RPMI7951 (cell line): ENCODE measurements at places on chromosomes 3 and 15. TPM values are rescaled to one million over a fixed set of nuclear protein-coding genes. Genes with fewer than 3 reads are reported as not detected.
A peak's percentile ranks its signal among the peaks of the same experiment; 100 is the strongest.

Gene TUSC7
- not detected in 2 replicates for total RNA-seq

Gene GOLGA8F
- total RNA-seq, result not detected in 2 replicates

Gene CDC25A
- total RNA-seq, result 13.5 and 16.9 TPM in 2 replicates

Gene MYO5C
- total RNA-seq, result 1.2 and 1.3 TPM in 2 replicates

Gene CFAP92
- 0.36 TPM in 1 of 2 replicates, not detected in the other for total RNA-seq

Gene ECE2
- not detected in 2 replicates for total RNA-seq

Gene KBTBD12
- not detected in 2 replicates for total RNA-seq

Gene HRG
- total RNA-seq, result not detected in 2 replicates

- DNase-seq, result no peak
These were observed 12.1 kb downstream of the PLXND1 start for GRCh38 chr3:129594409-129594808.

DNA sequence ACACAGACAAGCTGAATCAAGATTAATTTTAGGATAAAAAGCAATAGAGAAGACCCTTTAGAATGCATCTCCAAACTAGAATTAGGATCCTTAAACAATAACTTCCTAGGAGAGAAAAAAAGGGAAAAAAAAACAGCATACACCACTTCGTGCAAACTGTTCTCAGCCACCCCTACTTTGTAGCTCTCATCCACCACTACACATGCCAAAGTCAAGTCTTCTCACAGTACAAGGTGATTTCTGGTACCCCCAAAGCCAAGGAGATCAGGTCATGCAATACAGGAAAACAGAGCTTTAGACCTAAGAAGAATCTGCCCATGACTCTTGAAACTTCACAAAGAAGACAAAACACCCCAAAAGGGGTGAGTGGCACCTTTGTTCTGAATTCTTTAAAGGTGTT is 166.9 kb downstream of the SUCNR1 start:
- DNase-seq, result no peak

GRCh38 chr15:34311563-34311962 is 26.0 kb downstream of the SLC12A6 start:
- no peak for DNase-seq

DNA sequence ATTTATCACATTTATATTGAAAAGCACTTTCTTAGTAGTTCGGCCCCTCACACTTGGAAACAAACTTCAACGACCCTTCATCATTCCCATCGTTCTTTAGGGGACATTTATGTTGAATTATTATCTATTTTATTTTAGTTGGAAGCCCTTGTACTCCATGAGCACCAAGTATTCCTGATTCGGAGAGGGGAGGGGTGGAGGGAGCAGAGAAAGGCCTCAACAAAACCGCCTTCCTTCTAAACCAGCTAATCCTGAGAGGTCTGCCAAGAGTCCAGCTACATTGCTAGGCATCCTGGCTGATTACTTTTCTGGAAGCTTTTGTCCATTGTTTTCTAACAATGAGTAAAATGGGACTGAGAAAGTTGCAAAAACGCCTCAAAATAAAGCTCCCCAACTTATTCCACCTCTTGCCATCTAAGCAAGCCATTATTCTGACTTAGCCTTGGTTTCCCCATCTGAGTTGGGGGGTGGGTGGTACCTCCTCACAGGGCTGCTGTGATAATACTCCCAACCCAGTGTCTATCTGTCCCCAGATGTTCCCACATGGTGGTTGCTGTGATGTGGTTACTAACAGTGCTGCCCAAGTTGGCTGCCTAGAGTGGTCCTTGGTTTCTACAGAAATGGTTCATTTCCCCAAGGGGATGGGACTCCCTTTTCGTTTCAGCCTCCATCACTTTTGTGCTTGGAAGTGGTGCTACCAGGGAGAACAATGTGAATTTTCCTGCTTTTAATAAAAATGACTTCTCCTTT is 1.2 kb upstream of the TMEM158 start:
- no peak for DNase-seq

DNA sequence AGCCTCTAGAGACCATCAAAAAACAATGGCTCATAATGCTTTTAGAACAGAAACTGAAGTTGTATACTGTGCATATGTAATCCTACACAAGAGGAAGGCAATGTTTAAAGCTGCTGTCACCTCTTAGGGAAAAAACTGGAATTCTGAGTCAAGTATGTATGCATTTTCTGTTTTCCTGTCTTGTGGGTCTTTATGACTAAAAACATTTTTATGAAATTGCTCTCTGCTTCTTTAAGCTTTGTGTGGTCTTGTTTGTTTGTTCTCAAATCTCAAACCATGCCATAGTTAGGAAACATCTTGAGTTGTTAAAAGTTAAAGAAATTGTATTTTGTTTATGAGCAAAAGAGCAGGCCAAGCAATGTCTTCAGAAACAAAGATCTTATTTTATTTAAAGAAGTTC is 80.9 kb upstream of the SOX2 start:
- DNase-seq, result no peak

DNA sequence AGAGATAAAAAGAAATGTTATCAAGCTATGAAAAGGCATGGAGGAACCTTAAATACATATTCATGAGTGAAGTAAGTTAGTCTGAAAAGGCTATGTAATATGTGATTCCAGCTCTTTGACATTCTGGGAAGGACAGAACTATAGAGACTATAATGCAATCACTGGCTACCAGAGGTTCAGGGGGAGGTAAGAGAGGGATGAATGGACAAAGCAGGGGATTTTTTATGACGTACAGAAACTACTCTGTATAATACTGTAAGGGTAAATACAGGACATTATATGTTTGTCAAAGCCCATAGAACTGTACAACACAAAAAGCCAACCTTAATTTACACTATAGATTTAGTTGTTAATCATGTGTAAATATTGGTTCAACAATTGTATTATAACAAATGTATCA is 46.1 kb downstream of the MCTP2 start:
- DNase-seq, result no peak

DNA sequence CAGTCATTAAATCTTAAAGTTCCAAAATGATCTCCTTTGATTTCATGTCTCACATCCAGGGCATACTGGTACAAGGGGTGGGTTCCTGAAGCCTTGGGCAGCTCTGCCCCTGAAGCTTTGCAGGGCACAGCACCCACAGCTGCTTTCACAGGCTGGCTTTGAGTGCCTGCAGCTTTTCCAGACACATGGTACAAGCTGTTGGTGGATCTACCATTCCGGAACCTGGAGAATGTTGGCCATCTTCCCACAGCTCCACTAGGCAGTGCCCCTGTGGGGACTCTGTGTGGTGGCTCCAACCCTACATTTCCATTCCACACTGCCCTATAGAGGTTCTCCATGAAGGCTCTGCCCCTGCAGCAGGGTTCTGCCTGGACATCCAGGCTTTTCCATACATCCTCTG is 211.1 kb upstream of the THBS1 start:
- no peak for DNase-seq

DNA sequence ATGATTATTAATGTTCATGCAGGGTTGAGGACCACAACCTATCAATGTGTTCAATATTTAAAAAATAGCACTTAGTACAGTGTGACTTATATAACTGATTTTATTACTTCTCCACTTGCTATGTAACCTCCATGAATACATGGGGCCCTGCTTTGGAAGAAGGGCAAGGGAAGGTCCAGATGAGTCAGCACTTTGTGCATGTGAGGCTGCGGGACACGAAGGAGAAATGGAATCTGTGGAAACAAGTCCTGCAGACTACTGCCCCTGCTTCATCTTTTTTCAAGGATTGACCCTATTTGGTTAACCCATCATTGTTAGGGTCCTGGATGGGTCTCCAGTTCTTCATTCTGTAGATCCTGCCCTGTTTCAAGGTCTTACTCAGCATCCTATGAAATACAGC is 1.6 kb downstream of the NXPE3 start:
- DNase-seq, result peak; percentile 81

DNA sequence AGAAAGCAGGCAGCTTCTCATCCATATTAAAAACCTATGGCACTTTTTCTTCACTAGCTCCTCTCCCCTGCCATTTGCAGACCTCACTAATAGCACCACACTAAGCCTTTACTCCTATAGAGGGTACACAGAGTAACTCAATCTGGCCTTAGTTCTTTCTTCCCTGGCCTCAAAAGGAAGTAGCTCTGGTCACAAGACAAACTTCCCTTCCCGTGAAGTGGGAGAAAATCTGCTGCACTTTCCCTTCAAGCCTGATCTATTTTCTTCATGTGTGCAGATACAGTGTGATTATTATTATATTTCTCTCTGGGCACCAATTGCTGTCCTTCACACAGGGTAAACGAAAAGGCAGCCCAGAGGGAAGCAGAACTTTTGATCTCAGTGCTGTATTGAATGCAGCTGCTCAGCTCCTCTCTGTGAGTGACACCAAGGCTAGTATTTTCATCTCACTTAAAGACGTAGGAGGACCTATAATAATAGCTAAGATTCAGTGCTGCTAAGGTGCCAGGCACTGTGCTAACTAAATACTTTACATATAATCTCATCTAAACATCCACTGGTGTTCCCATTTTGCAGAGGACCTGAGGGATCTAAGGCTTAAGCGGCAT is 61.9 kb upstream of the RASGRP1 start:
- no peak for DNase-seq
